Camera-type eye (tissue), 1 donor: ENCODE measurements at places on chromosomes 2 and 18. TPM values are rescaled to one million over a fixed set of nuclear protein-coding genes. Genes with fewer than 3 reads are reported as not detected.

CAMKMT gene
- total RNA-seq = 17.1 TPM

MYO3B gene
- total RNA-seq = 9.1 TPM

FMNL2 gene
- 73.3 TPM for total RNA-seq

TEX44 gene
- total RNA-seq = not detected

DIPK1C gene
- total RNA-seq = 25.5 TPM

CPS1 gene
- total RNA-seq = 3.8 TPM

UGT1A8 gene
- total RNA-seq = not detected

EGR4 gene
- not detected for total RNA-seq

CABLES1 gene
- total RNA-seq = 18.5 TPM

USP34 gene
- total RNA-seq = 261 TPM

C2orf78 gene
- total RNA-seq = not detected

INPP1 gene
- 17.2 TPM for total RNA-seq

AQP12B gene
- not detected for total RNA-seq

DOK6 gene
- 43.5 TPM for total RNA-seq

ASPRV1 gene
- 4.3 TPM for total RNA-seq
